ENCODE measurements at places on chromosomes 1 and 21.

DNA sequence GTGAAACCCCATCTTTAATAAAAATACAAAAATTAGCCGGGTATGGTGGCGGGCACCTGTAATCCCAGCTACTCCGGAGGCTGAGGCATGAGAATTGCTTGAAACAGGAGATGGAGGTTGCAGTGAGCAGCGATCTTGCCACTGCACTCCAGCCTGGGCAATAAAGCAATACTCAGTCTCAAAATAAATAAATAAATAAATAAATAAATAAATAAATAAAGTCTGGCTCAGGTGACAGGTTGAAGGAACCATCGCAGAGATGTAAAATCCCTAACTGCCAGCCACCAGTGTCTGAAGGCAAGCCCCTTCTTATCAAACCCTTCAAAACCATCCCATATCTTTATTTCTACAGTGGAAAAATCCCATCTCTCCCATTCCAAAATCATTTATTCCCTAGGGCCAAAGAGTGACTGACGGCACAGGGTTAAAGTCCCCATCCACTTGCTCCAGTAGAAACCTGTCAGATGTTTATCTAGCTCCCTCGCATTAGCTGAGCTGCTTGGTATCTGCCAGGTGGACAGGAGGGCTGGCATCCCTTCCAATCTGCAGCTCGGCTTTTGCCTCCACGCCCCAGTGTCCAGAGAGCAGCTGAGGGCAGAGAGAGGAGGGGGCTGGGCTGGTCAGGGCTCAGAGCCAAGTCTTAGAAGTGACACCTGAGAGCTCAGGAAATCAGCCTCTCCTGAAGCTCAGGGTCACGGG, 5.0 kb downstream of the CSRP1 start:
- DNase-seq: no peak

DNA sequence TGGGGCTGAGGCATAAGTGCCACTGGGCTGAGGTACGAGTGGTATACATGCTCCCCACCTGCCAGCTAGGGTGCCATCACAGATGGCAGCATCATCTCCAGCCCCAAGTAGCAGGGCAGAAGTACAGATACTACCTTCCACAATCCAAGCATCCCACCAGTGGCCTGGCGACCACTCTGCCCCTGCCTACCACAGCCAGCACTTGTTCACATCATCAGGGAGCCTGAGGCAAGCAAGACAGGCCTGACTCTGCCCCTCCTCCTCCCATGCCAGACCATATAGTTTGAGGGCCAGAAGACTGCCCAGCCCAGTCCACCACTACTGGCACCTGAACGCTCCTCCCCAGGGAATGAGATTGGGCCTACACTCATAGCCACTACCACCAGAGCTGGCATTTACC, 84.6 kb downstream of the SPATA6 start:
- no peak for DNase-seq

DNA sequence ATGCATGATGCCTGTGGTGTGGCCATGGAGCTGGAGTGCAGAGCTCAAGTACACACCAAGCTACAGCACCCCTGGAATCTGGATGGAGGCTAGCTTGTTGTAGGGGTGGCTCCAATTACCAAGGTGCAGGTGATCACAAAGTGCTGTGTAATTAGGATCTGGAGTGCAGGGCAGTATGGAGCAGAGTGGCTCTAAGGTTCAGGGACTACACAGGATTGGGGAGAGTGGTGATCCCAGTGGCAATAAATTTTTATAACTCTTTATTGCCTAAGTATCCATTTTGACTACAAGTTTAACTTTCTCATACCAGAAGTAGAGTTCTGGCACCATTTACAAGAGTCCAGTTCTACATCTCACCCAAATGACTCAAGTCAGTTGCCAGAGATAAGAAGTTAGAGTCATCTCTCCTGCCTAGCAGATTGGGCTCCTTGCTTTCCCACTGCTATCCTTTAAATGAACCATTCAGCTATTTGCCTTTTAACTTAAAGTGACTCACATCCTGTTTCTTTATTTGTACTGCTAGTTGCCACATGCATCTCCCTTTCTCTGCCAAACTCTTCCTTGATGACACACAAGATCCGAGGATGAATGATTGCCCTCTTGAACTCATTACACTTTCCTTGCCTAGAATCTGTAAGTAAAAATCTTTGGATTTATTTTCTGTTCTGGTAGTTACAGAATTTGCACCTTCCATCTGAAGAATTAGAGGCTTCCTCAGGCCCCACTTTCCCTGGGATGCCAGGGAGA, 427.2 kb downstream of the KCNT2 start:
- peak; percentile 98 for DNase-seq

- DNase-seq: no peak
Observed at GRCh38 chr1:115648717-115649691, 7.2 kb downstream of the VANGL1 start.

- no peak for DNase-seq
Observed at GRCh38 chr1:39802496-39803260, 14.0 kb upstream of the BMP8B start.

DNA sequence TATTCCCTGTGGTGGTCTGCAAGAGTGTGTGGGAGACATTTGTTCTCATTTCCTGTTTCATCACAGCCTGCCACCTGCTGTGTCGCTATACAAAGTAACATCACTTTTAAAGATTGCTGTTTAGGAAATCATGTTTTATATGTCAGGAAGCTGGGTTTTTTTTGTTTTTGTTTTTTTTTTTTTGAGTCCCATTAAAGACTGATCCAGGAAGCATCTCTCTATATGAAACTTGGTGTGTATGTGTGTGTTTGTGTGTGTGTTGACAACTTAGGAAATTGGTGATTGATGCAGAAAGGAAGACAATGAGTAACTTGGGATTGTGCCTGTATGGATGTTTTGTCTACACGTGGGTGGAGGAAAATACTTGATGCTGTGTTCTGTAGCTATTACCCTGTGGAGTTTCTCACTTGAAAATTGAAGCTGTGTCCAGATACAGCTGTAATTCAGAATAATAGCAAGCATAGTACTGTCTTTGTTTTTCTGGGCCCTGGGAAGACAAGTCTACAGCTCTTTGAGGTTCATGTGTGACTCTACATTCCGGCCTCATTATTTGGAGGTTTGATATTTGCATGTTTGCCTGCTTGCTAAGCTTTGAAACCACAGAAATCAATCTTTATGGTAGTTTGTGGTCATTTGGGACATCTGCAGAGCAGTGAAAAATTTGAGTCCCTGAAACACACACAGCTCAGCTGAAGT, 47.9 kb downstream of the LAMC1 start:
- DNase-seq: peak; percentile 93

- DNase-seq: no peak
Observed at GRCh38 chr1:97314685-97315084, 593.1 kb downstream of the PTBP2 start.

- no peak for DNase-seq
Observed at GRCh38 chr1:234044079-234044478, 139.6 kb downstream of the SLC35F3 start.

DNA sequence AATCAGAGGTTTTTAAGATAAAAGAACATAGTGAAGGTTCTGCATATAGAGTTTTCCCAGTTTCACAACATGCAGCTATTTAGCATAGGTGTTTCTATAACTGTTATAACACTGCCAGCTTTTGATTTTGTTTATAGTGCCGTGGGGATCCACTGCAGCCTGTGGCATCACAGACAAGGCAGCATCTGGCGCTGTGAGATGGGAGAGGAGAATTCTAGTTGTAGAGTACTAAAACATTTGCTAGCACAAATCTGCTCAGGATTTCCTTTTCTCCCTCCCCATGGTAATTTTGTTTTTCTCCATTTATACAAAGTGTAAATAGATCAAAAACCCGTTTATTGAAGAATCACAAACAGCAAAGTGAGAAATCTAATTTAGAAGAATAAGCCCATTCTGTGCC, 482.8 kb upstream of the NCAM2 start:
- no peak for DNase-seq

GRCh38 chr1:10530281-10530740, 55.6 kb downstream of the PEX14 start:
- DNase-seq: peak; percentile 80

DNA sequence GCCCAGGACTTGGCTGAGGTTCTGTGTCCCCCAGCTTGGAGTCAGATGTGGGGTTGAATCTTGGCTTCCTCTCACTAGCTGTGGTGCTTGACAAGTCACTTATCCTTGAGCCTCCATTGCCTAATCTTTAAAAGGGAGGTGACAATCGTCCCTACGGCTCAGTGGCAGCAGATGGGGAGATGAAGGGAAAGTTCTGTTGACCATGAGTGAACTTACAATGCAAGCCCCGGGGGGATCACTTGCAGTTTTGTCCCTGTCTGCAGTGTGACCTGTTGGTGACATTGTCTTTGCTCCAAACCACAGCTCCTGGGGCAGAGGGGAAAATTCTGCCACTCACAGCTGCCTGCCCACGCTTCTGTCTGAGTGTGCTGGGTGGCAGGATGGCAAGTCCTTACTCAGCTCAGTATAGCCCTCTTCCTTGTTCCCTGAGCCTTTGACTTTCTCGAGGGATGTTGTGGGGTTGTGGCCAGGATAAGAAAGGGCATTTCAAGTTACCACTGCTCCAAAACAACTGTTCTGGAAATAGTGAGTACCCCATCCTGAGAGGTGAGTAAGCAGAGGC, 1.7 kb downstream of the PCSK9 start:
- no peak for DNase-seq

DNA sequence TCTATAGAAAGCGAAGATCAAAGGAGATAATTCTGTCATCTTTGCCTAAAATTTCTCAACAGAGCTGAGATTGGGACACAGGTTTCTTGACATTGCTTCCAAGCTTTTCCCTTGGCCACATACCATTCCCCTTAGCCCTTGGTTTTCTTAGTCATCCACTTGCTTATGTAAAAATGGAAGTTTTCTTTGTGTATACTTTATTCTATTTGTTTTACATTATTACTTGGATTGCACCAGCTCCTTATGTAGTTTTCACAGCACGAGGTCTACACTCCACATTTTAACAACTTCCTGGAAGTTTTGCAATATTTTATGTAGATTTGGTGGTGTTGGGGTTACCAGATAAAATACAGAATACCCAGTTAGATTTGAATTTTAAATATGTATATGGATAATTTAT, 129.8 kb downstream of the PLA2G4A start:
- DNase-seq: peak; percentile 82

DNA sequence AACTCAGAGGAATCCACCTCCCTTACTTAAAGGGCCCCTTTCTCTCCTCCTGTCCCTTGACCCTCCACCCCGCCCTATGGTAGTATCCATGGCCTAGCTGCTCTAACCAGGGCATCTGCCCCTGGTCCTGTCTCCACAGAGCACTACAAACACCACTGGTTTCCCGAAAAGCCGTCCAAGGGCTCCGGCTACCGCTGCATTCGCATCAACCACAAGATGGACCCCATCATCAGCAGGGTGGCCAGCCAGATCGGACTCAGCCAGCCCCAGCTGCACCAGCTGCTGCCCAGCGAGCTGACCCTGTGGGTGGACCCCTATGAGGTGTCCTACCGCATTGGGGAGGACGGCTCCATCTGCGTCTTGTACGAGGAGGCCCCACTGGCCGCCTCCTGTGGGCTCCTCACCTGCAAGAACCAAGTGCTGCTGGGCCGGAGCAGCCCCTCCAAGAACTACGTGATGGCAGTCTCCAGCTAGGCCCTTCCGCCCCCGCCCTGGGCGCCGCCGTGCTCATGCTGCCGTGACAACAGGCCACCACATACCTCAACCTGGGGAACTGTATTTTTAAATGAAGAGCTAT, 1.7 kb downstream of the BTG2 start:
- DNase-seq: no peak

- peak; percentile 89 for DNase-seq
Observed at GRCh38 chr1:164756741-164757140, 197.8 kb downstream of the PBX1 start.

GRCh38 chr1:211928290-211928801, 97.8 kb upstream of the LPGAT1 start:
- DNase-seq: peak; percentile 86

DNA sequence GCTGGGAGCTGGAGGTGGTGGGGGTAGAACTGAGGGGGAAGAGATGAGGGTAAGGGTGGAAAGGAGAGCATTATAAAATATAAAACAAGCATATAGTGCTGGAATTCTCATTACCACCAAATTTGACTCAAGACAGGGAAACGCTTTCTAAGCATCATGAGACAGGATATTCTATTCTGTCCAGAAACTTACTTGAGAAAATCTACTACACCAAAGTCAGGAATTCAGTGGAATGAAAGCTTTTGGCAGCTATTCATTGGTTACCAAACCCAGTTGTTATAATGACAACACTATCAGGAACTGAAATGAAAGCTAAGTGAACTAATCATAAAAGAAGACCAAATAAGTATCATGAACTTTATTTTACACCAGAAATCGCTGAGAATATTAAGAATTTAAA, 14.5 kb downstream of the AIDA start:
- peak; percentile 19 for DNase-seq

DNA sequence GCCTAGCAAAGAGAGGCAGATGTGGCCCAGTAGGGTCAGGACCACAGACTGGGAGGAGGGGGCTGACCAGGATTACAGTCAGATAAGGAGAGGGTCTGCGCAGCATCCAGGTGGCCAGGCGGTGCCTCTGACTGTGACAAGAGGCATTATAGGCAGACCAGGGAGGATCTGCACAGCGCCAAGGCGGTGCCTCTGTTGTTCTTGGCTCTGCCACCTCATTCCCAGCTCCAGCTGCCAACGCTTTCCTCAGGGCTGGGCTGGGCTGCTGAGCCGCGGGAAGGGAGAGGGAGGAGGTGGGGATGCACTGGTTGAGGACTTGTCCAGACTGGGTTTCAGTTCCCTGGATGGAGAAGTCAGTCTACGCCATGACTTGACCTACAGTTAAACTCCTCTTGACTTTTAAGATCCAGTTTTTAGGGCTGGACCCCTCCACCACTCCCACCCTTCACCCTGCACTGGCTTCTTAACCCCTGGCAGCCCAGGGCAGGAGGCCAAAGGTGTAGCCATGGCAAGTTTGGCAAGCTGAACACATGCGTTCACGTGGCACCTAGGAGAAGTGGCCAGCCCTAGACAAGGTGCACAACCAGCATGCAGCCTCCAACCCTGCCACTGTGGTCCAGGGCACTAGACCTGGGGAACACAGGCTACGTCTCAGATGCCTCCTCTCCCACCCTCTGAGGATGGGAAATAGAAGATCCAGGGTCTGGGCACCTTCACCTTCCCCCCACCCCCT, 4.5 kb upstream of the CRABP2 start:
- DNase-seq: peak; percentile 41

- DNase-seq: no peak
Observed at GRCh38 chr1:223256034-223256433, 107.9 kb downstream of the SUSD4 start.

DNA sequence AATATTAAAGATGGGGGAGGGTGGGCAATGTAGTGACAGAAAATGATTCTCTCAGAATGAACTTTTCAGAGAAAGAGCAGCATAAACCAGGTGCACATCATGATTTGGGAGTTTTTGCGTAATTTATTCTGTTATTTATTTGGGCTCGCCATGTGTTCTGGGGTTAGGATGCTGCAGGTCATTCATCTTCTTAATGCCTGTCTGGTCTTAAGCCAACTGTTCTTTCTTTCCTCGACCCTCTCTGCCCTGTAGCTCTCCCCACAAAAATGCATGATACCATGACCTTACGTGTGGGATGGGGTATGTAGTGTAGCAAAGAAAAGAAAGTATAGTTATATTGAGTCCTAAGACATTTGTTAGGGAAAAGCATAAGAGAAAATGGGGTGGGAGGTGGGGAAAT, 12.3 kb upstream of the TARS2 start:
- peak; percentile 64 for DNase-seq
